Aorta (tissue), 5 donors: ENCODE measurements at places on chromosomes 2 and 18. TPM values are rescaled to one million over a fixed set of nuclear protein-coding genes. Genes with fewer than 3 reads are reported as not detected.

The LBX2 gene
- polyA plus RNA-seq: 0.88 TPM

The CD8B gene
- not detected for polyA plus RNA-seq

The KIF1A gene
- polyA plus RNA-seq: not detected

The MC2R gene
- polyA plus RNA-seq: not detected

The VWC2L gene
- not detected for polyA plus RNA-seq

The DOK6 gene
- polyA plus RNA-seq: 1.2 TPM

DNA sequence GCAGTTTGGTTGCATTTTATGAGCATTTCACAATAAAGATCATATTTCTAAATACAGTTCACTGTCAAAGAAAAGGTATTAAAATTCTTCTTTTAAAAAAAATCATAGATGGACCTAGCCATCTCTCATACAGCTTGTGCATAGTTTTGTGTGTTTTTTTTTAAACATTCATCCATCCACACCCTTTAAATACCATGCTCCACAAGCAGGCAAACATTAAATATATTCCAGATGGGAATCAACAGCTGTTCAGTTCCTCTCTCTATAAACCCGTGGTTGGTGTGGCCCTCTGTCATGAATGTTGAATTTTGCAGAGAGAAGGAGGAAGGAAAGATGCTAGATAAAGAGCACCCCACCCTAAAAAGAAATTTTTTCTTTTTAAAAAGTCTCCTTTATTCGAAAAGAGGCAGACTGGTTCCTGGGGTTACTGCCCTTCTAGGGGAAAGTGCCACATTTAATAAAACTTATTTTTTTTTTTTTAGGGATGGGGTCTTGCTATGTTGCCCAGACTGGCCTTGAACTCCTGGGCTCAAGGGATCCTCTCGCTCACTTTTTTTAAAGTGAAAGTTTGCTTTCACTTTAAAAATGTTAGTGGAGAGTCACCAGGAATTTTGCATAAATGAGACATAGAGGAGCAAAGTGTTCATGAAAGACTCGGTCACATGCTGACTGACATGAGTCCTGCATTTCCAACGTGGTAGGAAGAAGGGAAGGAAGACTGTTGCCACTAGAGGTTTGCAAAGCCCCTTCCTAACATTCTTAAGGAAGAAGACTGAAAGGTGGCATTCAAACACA is 73.9 kb upstream of the LMAN1 start:
- H3K27me3 ChIP-seq: no peaks in the 10 kb centered on the region
- H3K27ac ChIP-seq: no peak overlapping the region
- H3K36me3 ChIP-seq: no peaks in the 10 kb centered on the region
- no peak overlapping the region for H3K4me3 ChIP-seq
- no peaks in the 10 kb centered on the region for H3K4me1 ChIP-seq

- no peaks in the 10 kb centered on the region for H3K27me3 ChIP-seq
- no peak overlapping the region for H3K27ac ChIP-seq
- H3K4me3 ChIP-seq: no peak overlapping the region
Measured at GRCh38 chr2:168992591-168993349, 38.4 kb downstream of the ABCB11 start.

DNA sequence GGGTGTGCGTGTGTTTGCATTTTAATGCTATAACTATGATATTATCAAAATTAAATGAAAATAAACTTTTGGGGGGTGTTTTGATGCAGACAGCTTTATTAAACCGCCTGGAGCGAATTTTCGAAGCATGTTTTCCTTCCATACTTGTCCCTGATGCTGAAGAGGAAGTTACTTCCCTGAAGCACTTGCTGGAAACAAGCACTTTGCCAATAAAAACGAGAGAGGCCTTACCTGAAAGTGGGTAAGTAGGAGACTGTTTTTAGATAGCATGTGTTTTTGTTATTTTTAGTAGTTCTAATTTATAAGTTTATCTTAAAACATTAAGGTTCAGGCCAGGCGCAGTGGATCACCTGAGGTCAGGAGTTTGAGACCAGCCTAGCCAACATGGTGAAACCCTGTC is 43.3 kb downstream of the AFTPH start:
- H3K4me3 ChIP-seq: no peak overlapping the region
- no peaks in the 10 kb centered on the region for H3K4me1 ChIP-seq
- no peaks in the 10 kb centered on the region for H3K36me3 ChIP-seq

DNA sequence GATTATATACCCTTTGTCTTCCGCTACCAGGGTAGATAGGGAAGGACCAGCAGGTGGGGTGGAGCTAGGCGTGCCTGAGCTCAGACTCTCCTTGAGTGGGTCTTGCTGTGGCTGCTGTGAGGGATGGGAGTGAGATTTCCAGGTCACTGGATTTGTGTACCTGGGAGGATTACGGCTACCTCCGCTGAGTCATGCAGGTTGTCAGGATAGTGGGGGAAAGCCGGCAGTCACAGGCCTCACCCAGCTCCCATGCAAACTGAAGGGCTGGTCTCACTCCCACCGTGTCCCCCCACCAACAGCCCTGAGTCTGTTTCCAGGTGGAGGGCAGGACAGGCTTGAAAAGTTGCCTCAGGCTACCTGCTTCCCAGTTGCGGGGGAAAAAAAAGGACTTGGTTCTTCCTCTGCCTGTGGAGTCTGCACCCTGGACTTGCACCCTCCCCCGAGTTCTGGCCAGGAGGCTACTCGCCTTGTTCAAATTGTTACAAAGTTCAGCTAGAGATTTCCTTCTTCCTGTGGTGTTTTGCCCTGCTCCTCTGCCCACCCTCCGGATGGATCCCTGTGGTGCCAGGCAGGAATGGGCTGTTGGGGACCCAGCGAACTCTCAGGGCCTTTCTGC is 268.3 kb downstream of the VAPA start:
- no peaks in the 10 kb centered on the region for H3K27me3 ChIP-seq
- H3K4me1 ChIP-seq: no peaks in the 10 kb centered on the region
- no peak for DNase-seq
- no peak overlapping the region for H3K27ac ChIP-seq

GRCh38 chr18:68548904-68549870 is 165.7 kb downstream of the TMX3 start:
- no peak for DNase-seq
- H3K27me3 ChIP-seq: no peaks in the 10 kb centered on the region
- no peak overlapping the region for H3K4me3 ChIP-seq
- H3K36me3 ChIP-seq: no peaks in the 10 kb centered on the region

DNA sequence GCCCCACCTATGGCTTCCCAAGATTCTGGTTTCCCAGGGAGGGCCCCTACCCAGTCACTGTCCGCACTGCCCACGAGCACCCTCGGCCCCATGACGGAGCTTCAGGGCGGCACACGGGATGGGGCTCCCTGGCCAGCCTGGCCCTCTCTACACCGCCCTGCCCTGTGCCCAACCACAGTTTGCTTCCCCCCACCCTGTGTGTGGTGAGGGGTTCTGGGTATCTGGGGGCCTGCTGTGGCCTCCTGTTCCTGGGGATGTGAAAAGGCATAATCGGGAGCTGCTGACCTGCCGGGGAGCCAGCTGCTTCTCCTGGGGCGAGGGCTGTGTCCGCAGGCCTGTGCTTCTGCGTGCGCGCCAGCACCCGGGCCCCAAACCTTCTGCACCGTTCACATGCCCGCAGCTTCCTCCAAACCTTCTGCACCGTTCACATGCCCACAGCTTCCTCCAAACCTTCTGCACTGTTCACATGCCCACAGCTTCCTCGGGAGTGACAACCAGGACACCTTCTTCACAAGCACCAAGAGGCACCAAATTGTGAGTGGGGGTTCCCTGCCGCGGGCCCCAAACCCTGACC is 12.4 kb downstream of the ANO7 start:
- no peak for DNase-seq
- no peaks in the 10 kb centered on the region for H3K4me1 ChIP-seq
- no peaks in the 10 kb centered on the region for H3K36me3 ChIP-seq
- no peaks in the 10 kb centered on the region for H3K27me3 ChIP-seq
- H3K27ac ChIP-seq: no peak overlapping the region

- H3K4me3 ChIP-seq: no peak overlapping the region
- no peaks in the 10 kb centered on the region for H3K27me3 ChIP-seq
Measured at GRCh38 chr2:176114120-176114929, 2.3 kb upstream of the HOXD10 start.

DNA sequence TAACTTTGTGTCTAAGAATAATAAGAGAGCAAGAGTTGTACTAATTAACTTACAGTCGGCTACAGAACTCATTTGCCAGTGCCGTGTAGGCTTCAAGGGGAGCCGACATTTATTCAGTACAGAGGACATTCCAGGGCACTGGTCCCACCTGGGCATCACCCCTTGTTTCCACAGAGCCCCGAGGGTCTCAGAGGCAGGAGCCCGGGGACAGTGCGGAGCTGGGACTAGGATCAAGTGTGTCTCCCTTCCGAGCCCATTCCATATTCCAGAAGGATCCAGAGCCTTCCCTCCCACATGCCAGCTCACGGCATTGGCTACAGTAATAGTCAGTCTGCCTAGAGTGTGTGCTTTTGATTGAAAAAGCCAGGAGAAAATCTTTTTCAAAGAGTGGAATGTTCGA is 71.5 kb upstream of the CTDP1 start:
- no peak for DNase-seq
- H3K27ac ChIP-seq: no peak overlapping the region
- H3K4me3 ChIP-seq: no peak overlapping the region
- no peaks in the 10 kb centered on the region for H3K27me3 ChIP-seq

- H3K4me1 ChIP-seq: no peaks in the 10 kb centered on the region
- H3K36me3 ChIP-seq: no peaks in the 10 kb centered on the region
- no peak overlapping the region for H3K4me3 ChIP-seq
Measured at GRCh38 chr18:79916128-79916494, 35.3 kb downstream of the SLC66A2 start.

- no peak for DNase-seq
- no peaks in the 10 kb centered on the region for H3K36me3 ChIP-seq
- no peaks in the 10 kb centered on the region for H3K4me1 ChIP-seq
- no peak overlapping the region for H3K27ac ChIP-seq
- no peak overlapping the region for H3K4me3 ChIP-seq
Measured at GRCh38 chr2:82789851-82790205, 1669.3 kb downstream of the SUCLG1 start.

GRCh38 chr2:224525774-224526173 is 59.4 kb downstream of the CUL3 start:
- H3K27me3 ChIP-seq: no peaks in the 10 kb centered on the region
- no peaks in the 10 kb centered on the region for H3K36me3 ChIP-seq
- peaks cover 15% of the 10 kb centered on the region for H3K4me1 ChIP-seq

DNA sequence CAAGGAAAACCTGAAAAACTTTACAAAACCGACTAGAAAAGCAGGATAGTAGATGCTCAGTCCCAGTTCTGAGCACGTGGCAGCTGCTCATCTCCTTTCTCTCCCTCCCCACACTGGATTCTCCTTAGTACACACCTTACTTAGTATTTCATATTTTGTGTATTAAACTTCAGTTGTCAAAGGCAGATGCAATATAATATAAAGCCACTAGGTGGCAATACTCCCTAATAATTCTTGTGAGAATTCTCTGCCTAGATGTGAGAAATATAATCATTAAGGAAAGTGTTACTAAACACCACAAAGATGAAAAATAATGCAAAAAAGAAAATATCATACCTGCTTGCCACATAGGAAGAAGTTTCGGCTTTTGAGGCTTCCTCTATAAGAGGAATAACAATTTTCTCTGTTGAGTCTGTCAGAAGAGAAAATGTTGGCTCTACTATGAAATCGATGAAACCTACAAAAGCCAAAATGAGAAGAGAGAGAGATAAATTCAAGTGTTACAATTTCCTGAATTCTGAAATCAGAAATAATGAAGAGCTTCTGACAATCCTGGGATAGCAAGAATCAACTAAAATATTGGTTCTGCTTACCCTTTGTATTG is 200.6 kb downstream of the PPP1R1C start:
- H3K36me3 ChIP-seq: peaks cover 2% of the 10 kb centered on the region
- no peak for DNase-seq
- H3K4me3 ChIP-seq: no peak overlapping the region
- no peaks in the 10 kb centered on the region for H3K4me1 ChIP-seq
- H3K27ac ChIP-seq: no peak overlapping the region
- H3K27me3 ChIP-seq: no peaks in the 10 kb centered on the region

DNA sequence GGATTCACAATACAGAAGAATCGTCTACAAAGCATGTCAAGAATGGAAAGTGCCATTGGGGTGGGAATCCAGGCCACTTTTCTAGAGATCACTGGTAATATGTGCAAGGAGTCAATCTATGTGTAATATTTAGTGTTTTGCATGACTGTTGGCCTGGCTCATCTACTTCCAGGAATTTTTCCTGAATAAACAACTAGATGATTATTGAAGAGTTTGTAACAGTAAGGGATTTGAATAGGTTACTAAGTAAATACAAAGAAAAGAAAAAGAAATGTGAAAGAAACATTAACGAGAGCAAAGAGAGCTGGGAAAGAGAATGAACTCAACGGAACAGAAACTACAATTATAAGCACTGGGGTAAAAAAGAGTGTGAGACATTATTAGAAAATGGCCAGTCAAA is 406.0 kb downstream of the TGIF1 start:
- no peaks in the 10 kb centered on the region for H3K4me1 ChIP-seq
- H3K27ac ChIP-seq: no peak overlapping the region
- no peaks in the 10 kb centered on the region for H3K27me3 ChIP-seq
- DNase-seq: no peak
- no peak overlapping the region for H3K4me3 ChIP-seq

DNA sequence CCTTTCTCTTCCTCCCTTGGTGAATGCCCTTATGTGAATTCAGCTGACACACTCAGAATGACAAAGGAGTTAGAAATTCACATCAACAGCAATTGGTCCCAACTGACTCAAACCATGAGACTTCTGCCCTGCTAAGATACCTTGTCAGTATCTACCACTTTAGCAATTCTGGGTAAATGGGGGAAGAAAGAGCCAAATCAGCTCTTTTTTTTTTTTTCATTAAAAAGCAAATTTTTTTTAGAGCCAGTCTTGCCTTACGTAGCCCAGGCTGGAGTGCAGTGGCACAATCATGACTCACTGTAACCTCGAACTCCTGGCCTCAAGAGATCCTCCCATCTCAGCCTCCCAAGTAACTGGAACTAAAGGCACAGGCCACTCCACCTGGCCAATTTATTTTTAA is 1.7 kb upstream of the PPP4R1 start:
- H3K36me3 ChIP-seq: no peaks in the 10 kb centered on the region
- peaks cover 5% of the 10 kb centered on the region for H3K4me1 ChIP-seq
- DNase-seq: no peak
- H3K27me3 ChIP-seq: no peaks in the 10 kb centered on the region

GRCh38 chr2:38549071-38549704 is 53.5 kb downstream of the HNRNPLL start:
- H3K36me3 ChIP-seq: no peaks in the 10 kb centered on the region
- H3K4me3 ChIP-seq: no peak overlapping the region
- H3K4me1 ChIP-seq: no peaks in the 10 kb centered on the region
- DNase-seq: no peak
- no peak overlapping the region for H3K27ac ChIP-seq
- H3K27me3 ChIP-seq: no peaks in the 10 kb centered on the region

DNA sequence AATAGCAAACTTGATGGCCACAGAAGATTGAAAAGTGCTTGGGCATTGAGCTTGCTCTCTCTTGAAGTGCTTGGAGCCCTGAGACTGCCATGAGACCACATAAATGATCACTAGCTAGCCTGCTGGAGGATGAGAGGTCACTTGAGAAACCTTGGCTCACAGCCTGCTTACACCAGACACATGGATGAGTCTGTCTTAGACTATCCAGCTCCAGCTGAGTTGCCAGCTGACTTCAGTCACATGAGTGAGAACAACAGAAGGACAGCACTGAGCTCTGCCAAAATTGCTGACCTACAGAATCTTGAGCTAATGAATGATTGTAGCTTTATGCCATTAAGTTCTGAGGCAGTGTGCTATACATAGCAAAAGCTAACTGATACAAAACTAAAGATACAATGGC is 18.1 kb downstream of the NABP1 start:
- no peak overlapping the region for H3K4me3 ChIP-seq
- no peaks in the 10 kb centered on the region for H3K36me3 ChIP-seq
- H3K27me3 ChIP-seq: no peaks in the 10 kb centered on the region
- no peak overlapping the region for H3K27ac ChIP-seq
- H3K4me1 ChIP-seq: peaks cover 4% of the 10 kb centered on the region
